ENCODE measurements at places on chromosomes 13 and 19.

GRCh38 chr13:98300956-98301641, 124.0 kb upstream of the RNF113B start:
- no peak for DNase-seq

GRCh38 chr13:94435604-94436226, 43.8 kb downstream of the DCT start:
- DNase-seq, result no peak

DNA sequence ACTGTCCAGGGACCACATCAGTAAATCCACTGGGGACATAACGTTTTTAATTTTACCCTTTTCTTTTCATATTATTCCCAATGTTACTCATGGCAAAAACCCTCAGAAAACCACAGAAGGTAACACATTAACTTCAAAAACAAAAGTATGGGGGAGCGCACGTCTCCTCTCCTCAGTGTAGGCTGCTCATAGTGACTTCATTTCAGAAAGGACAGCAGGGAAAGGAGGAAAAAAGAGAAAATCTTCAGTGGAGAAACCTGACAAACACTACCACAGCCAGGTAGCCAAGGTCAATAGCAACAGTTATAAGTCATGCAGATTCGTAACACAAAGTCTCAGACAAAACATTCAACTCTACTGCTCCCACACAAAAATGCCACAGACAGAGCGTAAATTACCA, 21.4 kb downstream of the DZIP1 start:
- no peak for DNase-seq

GRCh38 chr13:64551755-64552154, 2678.4 kb downstream of the PCDH9 start:
- DNase-seq, result no peak

DNA sequence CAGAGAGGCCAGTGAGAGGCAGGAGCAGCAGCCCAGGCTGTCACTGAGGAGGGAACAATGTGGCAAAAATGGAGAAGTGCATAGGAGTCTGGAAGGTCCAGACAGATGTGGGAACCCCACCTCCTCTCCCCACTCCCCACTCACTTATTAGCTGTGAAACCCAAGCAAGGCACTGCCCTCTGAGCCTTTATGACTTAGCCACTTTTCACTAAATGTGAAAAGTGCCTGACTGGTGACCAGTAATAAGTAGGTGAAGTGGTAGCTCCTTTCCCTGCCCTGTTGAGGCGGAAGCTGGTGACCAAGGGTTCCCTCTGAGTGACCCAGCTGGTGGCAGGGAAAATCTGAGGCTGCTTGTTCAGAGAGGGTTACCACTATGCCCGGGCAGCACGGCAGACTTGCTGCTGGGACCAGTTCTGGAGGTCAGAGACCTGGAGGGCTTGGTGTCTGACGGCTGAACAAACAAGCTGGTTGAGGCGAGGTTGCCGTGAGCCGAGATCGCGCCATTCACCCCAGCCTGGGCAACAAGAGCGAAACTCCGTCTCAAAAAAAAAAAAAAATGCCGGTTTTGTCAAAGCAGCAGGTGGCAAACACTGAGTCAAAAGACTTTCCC, 80.0 kb downstream of the ZNF429 start:
- DNase-seq, result no peak

DNA sequence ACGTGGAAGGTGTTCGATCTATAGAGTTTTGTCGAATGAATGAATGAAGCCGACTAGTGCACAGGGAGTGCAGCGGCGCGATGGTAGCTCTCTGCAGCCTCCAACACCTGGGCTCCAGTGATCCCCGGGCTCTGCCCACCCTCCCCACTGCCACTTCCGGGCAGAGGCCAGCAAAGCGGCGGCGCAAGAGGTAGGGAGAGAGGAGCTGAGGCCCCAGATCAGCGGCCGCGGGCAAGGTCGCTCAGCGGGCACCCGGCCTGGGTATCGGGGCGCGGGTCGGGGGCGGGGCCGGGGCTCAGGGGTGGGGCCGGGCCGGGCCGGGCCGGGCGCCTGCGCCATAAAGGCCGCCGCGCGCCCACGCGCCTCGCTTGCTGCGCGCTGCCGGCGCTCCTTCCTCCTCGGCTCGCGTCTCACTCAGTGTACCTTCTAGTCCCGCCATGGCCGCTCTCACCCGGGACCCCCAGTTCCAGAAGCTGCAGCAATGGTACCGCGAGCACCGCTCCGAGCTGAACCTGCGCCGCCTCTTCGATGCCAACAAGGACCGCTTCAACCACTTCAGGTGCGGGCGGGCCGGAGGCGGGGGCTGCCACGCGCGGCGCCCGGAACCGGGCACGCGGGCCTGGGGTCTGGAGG, at the start of gene GPI:
Gene GPI, plus strand, starts transcription at position 367 of the 633 bp plus-strand sequence. Its CDS starts 71 bp downstream, at position 438.
- DNase-seq, result peak; percentile 81

DNA sequence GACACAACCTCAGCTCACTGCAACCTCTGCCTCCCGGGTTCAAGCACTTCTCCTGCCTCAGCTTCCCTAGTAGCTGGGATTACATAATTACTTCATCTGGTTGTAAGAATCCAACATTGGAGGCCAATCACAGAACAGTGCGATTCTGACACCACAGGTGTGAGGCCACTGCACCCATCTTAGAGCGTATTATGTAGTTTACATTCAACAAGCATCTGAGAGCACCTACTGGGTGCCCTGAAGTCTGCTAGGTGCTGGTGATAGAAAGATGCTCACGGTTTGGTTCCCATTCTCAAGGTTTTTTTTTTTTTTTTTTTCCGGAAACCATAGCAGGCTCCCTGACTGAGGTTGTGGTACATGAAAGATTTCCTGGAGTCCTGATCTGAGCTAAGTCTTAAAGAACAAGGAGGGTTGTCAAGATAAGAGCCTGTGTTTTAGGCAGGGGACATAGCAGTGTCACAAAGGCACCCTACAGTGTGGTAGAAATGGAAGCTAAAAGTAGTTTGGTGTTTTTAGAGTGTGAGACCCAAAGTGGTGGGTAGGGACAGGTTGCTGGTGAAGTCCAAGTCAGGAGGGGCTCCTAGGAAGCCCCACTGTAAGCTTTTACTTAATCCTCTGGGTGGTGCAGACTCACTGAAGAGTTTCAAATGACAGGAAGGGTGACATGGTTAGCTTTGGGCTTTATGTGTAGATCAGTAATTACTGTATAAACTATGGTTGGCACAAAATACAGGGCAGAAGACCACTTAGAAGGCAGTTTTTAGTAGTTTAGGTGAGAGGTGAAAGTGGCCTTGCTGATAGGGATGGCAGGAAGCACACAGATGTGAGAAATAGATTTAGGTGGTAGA, 15.2 kb downstream of the SAE1 start:
- no peak for DNase-seq

DNA sequence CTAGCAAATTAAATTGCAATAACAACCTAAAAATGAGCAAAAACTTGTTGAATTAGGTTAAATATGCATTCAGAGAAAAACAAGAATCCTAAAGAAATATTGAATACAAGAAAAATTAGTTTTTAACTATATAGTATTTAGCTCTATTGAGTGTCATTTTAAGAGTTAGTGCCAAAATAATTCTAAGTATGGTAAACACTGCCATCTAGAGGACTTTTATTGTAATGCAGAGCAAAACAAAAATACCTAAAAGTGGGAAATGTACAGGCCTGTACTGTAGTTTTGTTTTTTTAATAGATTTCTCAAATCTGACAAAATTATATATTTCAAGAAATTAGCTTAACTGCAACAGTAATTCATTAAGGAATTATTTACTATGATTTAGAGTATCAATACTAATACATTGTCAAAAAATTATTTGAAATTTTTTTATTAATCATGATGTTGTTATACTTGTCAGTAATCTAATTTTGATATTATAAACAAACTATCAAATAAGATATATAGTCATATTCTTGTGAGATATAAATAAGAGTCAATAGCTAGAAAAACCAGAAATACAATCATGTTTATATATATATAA, 8.2 kb upstream of the PCDH9 start:
- DNase-seq, result no peak

- DNase-seq, result no peak
Observed at GRCh38 chr13:30868799-30869470, 37.1 kb upstream of the MEDAG start.

DNA sequence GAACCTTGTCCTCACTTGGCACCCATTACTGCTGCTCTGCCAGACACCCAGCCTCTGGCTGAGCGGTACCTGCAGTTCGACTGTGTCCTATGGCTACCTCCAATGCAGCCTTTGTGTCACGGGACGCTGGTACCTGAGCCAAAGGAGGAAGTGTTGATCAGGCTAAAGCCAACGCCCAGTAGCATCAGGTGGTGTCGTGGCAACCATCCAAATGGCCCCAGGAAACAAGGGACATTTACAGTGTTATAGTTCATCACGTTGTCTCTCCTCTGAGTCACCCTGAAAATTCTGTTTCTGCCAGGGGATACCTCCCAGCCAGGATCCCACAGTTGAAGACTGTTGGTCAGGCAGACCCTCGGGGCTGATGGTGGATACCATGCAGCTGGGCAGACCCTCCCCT, 10.1 kb downstream of the RHPN2 start:
- DNase-seq, result no peak

- no peak for DNase-seq
Observed at GRCh38 chr13:45700971-45701900, 884 bp upstream of the CBY2 start.

DNA sequence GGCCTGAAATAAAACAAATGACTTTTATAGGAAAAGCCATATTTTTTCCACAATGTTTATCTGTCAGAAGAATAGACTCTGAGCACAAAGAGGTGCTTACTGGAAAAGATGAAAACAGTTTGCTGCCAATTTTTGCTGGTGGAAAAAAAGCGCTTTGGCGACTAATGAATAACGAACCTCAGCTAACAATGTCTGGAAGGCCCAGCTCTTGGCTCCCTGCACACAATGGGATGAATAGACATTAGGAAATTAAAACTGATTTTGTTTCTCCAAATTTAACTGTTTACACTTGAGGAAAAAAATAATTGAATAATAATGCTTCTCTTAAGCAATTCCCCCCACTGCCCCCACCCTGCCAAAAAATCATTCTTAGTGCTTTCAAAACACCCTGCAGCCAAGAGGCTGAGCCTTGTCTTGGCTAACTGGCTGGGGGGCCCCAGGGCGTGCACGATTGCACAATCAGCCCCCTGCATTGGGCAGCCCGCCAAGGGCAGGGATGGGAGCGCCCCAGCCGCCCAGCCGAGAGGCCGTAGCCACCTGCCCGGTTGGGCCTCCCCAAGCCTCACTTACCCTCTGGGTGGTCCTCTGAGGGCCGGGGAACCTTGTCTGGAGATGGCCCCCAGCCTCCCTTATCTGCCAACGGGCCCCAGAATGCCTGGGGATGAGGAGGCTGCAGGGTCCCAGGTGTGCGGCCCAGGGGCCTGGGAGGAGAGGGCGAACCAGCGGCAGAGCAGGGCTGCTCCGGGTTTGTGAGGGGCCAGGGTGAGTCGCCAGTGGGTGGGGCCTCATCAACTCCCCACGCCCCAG, 16.8 kb downstream of the CEBPG start:
- DNase-seq, result no peak

- peak; percentile 43 for DNase-seq
Observed at GRCh38 chr19:40598918-40599307, 2.3 kb upstream of the LTBP4 start.

DNA sequence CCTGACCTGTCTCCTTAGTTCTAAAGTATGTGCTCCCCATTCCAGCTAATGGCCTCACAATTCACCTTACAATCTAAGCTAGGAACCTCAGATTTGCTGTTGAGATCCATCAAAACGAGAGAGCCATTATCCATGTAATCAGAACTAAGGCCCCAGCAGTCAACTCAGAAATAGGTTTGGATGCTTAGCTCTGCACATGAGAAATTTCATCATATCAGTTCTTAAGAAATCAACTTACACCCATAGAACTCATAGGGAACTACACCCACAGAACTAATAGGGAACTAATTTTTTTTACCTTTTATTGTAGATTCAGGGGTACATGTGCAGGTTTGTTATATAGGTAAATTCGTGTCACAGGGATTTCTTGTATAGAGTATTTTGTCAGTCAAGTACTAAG, 28.7 kb downstream of the CYSLTR2 start:
- DNase-seq, result no peak

DNA sequence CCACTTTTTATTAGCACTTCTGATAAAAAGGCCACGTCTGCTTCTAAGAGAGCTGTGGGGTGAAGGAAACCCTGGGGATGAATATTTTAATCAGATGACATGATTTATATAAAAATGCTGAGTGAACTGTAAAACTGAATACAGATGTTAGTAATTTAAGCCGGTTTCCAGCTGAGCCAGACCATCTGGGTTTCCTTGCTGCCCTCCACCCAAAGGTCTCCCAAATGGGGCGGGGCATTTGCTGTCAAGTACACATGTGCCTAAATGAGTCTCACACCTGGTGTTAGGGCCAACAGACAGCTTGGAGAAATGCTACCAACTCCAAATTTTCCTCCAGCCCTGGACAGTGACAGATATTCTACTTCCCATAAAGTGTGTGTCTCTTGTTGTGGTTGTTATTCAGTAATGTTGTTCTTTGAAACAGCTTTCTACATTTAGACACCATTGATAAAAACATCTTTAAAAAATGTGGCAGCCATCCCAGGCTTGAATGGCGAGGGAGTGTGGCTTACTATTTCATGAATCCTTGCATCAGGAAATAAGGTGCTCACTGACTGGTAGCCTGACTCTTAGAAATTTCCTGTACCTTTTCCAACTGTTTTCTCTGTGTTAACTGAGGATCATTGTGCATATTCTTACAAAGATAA, 350.4 kb downstream of the MTUS2 start:
- DNase-seq, result no peak

DNA sequence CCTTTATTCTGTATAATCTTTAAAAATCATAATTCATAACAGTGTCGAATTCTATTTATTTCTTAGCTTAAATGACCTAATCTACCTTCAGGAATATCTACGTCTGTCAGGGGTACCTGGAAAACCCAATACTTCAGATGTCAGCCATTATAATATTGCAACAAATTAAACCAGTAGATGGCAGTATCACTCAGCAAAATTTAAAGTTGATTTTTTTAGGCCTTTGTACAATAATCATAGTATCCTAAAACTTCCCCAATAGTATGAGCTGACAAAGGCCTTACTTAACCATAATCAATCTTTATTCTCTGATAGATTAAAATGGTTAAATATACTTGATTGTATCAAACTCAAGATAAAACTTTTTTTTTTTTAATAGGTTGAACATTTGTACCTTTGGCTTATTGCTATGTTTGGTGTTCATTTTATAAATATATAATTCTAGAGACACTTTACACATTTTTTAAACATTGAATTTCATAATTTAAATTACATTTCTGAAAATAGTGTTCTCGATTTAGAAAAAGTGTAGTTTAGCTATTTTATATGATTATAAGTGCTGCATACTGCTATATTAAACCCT, 830.2 kb upstream of the SPRY2 start:
- DNase-seq, result no peak

DNA sequence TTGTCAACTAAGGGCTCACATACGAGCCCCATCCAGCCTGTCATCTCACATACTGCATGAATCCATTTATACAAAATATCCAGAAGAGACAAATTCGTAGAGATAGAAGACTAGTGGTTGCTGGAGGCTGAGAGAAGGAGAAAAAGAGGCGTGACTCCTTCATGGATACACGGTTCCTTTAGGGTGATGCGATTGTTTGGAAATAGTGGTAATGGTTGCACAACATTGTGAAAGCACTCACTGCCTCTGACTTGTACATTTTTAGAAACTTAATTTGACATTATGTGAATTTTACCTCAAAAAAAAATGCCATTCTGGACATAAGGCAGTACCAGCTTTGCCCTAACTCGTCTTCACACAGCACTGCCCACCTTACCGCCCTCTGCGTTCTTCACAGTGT, 27.3 kb downstream of the IGFL1 start:
- DNase-seq, result no peak

Measured in activated T-cell treated with anti-CD3 and anti-CD28 coated beads, Interleukin-2, amount 50 U/mL, for 48 hours (primary cell).